Activated naive CD8-positive, alpha-beta T cell treated with anti-CD3 and anti-CD28 coated beads for 36 hours (primary cell): ENCODE measurements at places on chromosomes 11 and 22. TPM values are rescaled to one million over a fixed set of nuclear protein-coding genes. Genes with fewer than 3 reads are reported as not detected.

Gene VSIG2
- total RNA-seq = 0.31 TPM

Gene PAMR1
- not detected for total RNA-seq

DNA sequence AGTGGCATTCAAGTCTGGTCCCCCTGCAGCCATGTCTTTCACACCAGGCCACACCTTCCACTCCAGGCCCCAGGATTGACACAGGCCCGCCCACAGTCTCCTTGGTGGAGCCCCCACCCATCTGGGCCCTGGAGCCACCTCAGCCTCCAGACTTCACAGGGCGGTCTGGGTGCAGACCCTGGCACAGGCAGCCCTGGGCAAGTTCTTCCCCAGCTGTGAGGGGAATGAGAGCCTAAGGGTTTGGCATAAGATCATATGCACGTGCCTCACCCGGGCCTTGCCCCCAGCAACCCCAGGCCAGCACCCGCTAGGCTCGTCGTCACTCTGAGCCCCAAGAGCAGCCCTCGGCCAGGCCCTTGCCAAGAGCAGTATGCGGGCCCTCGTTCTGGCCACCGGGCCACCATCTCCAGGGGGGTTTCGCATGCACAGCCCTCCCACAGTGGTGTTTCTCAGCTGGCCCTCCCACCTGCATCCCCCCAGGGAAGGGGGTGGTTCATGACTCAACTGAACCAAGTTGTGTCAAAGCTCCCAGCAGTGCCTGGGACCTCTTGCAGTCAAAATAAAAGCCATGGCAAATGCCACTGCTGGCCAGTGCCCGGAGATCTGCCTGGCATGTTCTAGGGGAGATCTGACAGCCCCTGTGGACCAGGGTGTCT is 70.4 kb upstream of the KCNQ1OT1 start:
- peaks cover 3% of the 10 kb centered on the region for H3K36me3 ChIP-seq
- H3K4me1 ChIP-seq = peaks cover 22% of the 10 kb centered on the region
- H3K27ac ChIP-seq = no peak overlapping the region
- no peaks in the 10 kb centered on the region for H3K27me3 ChIP-seq
- no peak overlapping the region for H3K4me3 ChIP-seq

Gene H19
- total RNA-seq = not detected

Gene MLC1
- 1.5 TPM for total RNA-seq

- no peaks in the 10 kb centered on the region for H3K4me1 ChIP-seq
- peaks cover 14% of the 10 kb centered on the region for H3K27me3 ChIP-seq
- H3K4me3 ChIP-seq = no peak overlapping the region
- no peak overlapping the region for H3K27ac ChIP-seq
Measured at GRCh38 chr11:32131321-32131720, 40.4 kb downstream of the RCN1 start.

- H3K27me3 ChIP-seq = peaks cover 52% of the 10 kb centered on the region
- H3K4me3 ChIP-seq = no peak within 1 kb of the TSS
- no peak within 1 kb of the TSS for H3K27ac ChIP-seq
- H3K4me1 ChIP-seq = peaks cover 3% of the 10 kb centered on the region
- DNase-seq = no peak
Measured at GRCh38 chr11:111911563-111912401, at the start of gene CRYAB. Gene CRYAB (minus strand): TSS chr11:111911770. CDS start chr11:111911724, 46 bp downstream.

Gene ART1
- total RNA-seq = not detected

GRCh38 chr22:38704654-38705234 is 1.0 kb upstream of the GTPBP1 start:
- no peak for DNase-seq
- peak overlapping the region; percentile 85 for H3K4me3 ChIP-seq
- H3K27ac ChIP-seq = peak overlapping the region; percentile 96
- H3K36me3 ChIP-seq = peaks cover 31% of the 10 kb centered on the region
- peaks cover 44% of the 10 kb centered on the region for H3K4me1 ChIP-seq

- no peak overlapping the region for H3K27ac ChIP-seq
- no peaks in the 10 kb centered on the region for H3K4me1 ChIP-seq
- no peak overlapping the region for H3K4me3 ChIP-seq
- H3K27me3 ChIP-seq = no peaks in the 10 kb centered on the region
- H3K36me3 ChIP-seq = peaks cover 20% of the 10 kb centered on the region
- DNase-seq = no peak
Measured at GRCh38 chr11:17939542-17939941, 73.3 kb downstream of the SERGEF start.

DNA sequence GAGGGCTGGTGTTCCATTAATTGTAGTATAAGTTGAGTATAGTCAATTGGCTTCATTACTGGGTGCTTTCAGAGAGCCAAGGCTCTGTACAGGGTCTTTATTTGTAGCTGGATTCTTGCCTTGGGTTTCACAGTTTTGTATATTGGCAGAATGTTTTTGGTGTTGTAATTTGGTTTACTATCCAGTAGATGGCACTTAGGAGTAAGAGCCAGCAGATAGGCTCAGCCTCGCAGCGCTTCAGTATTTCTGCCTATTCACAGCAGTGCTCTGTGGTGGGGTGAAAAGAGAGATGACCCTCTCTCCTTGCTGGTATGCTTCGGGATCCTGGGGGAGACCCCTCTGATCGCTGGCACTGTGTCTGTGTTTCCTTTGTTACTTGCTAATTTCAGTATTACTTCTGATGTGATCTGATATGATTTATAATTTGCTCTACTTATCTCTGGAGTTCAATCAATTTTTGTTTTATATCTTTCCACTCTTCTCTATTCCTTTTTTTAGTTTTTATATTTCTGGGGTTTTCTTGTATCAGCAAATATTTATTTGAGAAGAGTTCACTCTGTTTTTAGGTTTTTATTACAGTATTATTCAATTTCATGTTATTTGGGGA is 52.2 kb downstream of the ANO5 start:
- peaks cover 25% of the 10 kb centered on the region for H3K27me3 ChIP-seq
- H3K27ac ChIP-seq = no peak overlapping the region
- H3K4me1 ChIP-seq = no peaks in the 10 kb centered on the region
- DNase-seq = peak; percentile 6

DNA sequence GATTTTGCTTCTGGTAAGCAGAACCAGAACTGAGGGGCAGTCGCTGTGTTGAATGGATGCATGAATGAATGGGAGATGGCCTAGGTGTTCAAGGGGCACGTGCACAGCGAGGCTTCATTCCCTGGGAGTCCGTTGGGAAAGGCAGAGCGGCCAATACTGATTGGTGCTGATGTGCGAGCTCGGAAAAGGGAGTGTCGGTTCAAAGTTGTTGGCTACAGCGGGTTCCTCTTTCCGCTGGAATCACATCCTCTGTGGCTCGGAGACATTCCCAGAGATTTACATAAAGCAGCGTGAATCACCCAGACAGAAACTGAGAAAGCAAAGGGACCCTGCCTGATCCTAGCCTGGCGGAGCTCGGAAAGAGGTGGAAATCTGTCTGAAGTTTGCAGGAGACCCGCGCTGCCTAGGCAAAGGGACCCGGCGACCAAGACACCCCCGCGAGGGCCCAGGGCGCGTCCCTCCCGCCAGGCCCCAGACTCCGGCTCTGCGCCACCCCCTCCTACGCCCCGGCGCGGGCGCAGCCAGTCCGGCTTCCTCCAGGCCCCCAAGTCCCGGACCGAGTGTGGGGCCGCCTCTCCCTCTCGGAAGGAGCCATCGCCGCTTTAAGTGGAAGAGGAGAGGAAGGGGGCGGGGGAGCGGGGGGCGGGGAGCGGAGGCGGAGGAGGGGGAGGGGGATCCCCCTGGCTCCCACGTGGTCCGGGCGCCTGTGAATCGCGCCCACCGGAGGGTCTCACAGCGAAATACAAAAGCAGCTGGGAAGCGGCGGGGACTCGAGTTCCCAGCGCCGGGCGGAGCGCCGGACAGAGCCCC is at the start of gene FJX1:
FJX1 (plus strand) TSS at position 774 of the 810 bp plus-strand sequence. CDS start 177 bp downstream, outside the sequence.
- no peaks in the 10 kb centered on the region for H3K36me3 ChIP-seq
- H3K4me3 ChIP-seq = peak within 1 kb of the TSS; percentile 66
- peaks cover 7% of the 10 kb centered on the region for H3K4me1 ChIP-seq
- peaks cover 64% of the 10 kb centered on the region for H3K27me3 ChIP-seq

DNA sequence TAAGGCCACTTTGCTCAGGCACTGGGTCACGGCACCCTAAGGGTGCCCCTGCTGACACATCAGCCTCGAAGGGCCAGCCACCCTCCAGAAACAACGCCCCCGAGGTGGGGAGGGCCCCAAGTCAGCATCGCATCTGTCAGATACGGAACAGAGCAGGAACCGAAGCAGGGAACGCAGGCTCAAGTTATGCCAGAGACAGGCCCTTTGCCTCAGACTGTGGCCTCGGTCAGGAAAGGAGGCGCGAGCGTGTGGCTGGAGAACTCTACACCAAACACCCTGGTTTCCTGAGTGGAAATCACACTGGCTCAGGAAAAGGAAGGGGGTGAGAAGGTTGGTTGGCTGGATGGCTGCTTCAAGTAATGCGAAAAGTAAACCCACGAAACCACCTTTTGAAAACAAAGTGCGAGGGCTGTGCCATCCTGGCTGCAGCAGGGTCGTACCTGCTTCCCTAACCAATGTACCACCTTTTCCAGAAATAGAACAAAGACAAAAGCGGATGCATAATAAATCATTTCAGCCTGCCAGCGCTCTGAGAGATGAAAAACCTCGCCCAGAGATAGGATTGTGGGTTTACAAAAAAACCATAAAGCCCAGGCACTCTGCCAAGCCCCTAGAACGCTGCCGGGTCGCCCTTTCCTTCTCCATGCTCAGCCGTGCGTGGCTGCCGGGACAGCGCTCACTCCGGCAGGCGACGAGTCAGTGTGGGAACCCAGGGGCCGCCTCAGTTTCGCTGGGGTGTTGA is 38.6 kb downstream of the TRMU start:
- H3K27ac ChIP-seq = no peak overlapping the region
- H3K36me3 ChIP-seq = peaks cover 5% of the 10 kb centered on the region
- H3K4me1 ChIP-seq = peaks cover 30% of the 10 kb centered on the region
- H3K27me3 ChIP-seq = peaks cover 13% of the 10 kb centered on the region

DNA sequence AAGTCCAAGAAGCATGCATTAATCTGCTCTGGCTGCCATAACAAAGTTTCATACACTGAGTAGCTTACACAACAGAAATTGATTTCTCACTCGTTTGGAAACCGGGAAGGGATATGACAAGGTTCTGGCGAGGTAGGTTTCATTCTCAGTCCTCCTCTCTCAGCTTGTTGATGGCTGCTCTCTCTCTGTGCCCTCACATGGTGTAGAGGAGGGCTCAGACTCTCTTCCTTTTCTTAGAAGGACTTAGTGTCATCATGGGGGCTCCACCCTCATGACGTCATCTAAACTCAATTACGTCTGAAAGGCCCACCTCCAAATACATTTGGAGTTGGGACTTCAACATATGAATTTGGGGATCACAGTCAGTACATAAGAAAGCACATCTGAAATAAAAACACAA is 18.6 kb downstream of the GLYATL1 start:
- H3K4me1 ChIP-seq = peaks cover 4% of the 10 kb centered on the region
- H3K27me3 ChIP-seq = no peaks in the 10 kb centered on the region
- H3K27ac ChIP-seq = no peak overlapping the region
- H3K36me3 ChIP-seq = no peaks in the 10 kb centered on the region

GRCh38 chr11:47946682-47947559 is 33.4 kb upstream of the PTPRJ start:
- H3K4me3 ChIP-seq = no peak overlapping the region
- peaks cover 28% of the 10 kb centered on the region for H3K4me1 ChIP-seq
- H3K27me3 ChIP-seq = no peaks in the 10 kb centered on the region
- H3K36me3 ChIP-seq = peaks cover 2% of the 10 kb centered on the region
- peak; percentile 37 for DNase-seq

Gene PRDM11
- total RNA-seq = 4.7 TPM

Gene SLC43A3
- total RNA-seq = 331 TPM

- no peak for DNase-seq
- no peaks in the 10 kb centered on the region for H3K4me1 ChIP-seq
- no peak overlapping the region for H3K27ac ChIP-seq
- H3K36me3 ChIP-seq = no peaks in the 10 kb centered on the region
- H3K4me3 ChIP-seq = no peak overlapping the region
Measured at GRCh38 chr22:32240461-32240860, 14.7 kb downstream of the SLC5A4 start.

Gene CCDC81
- total RNA-seq = 0.42 TPM

- DNase-seq = no peak
- H3K27me3 ChIP-seq = no peaks in the 10 kb centered on the region
- H3K27ac ChIP-seq = no peak overlapping the region
- H3K4me1 ChIP-seq = no peaks in the 10 kb centered on the region
- H3K36me3 ChIP-seq = no peaks in the 10 kb centered on the region
- no peak overlapping the region for H3K4me3 ChIP-seq
Measured at GRCh38 chr11:46729110-46730027, 10.4 kb downstream of the F2 start.

DNA sequence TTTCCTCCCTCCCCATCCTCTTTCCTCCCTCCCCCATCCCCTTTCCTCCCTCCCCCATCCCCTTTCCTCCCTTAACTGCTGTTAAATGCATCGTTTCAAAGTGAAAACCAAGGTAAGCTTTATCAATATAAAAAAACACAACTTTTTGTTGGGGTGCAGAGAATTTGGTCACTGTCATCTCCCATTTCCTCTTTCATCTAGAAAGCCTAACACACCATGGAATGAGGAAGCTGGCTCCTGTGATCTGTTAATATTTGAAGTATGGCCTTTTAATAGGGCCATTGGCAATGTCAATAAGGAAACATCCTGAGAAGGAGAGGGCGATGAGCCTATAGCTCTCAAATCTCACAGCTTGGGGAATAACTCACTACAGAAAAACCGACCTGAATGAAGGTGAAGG is 7.0 kb downstream of the EXPH5 start:
- no peak overlapping the region for H3K27ac ChIP-seq
- H3K4me3 ChIP-seq = no peak overlapping the region
- H3K27me3 ChIP-seq = no peaks in the 10 kb centered on the region

- peak; percentile 77 for DNase-seq
- peaks cover 21% of the 10 kb centered on the region for H3K4me1 ChIP-seq
- H3K36me3 ChIP-seq = peaks cover 3% of the 10 kb centered on the region
- H3K27me3 ChIP-seq = peaks cover 7% of the 10 kb centered on the region
- peak overlapping the region; percentile 73 for H3K4me3 ChIP-seq
Measured at GRCh38 chr11:64745521-64746328, 1.8 kb upstream of the RASGRP2 start.

DNA sequence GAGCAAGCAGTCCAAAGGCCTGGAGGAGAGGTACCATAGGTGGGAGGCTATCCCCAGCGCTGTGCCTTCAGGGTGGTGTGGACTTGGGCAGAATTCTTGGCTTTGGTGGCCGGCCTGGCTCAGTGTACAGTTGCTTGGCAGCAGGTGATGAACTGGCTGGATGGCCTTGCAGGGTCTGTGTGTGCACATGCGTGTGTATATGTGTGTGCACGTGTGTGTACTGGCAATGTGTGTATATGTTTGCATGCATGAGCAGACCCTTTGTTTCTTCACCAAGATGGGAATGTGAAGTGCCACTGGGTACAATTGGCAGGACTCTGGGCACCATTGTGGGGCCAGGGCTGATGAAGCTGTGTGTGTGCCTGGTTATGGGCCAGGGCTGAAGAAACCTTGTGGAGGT is 53.0 kb downstream of the CEP164 start:
- H3K36me3 ChIP-seq = peaks cover 4% of the 10 kb centered on the region
- H3K4me1 ChIP-seq = no peaks in the 10 kb centered on the region
- H3K27ac ChIP-seq = no peak overlapping the region
- DNase-seq = no peak

Gene TCP11L1
- total RNA-seq = 15.0 TPM

DNA sequence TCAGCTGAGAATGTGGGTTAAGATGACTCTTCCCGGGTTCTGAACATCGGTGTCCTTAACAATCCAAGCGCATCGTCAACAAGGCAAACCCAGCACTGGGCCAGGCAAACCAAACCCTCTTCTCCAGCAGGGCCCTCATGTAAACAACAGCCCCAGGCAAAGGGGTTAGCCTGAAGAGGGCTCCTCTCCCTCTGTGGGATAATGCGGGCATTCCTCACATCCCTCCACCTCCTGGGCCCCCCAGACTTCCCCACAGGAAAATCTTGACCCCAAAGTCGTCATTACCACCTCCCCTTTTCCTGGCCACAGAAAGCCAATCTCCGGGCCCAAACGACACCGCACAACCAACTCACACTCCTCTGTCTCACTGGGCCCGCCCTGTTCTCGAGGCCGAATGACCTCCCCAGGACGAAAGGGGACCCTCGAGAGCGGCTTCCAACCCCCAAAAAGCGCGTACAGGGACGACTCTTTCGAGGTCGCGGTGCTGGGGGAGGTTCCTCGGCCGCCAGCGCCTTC is 566 bp downstream of the DDB1 start:
- DNase-seq = no peak
- peak overlapping the region; percentile 99 for H3K27ac ChIP-seq
- no peaks in the 10 kb centered on the region for H3K27me3 ChIP-seq
- peak overlapping the region; percentile 95 for H3K4me3 ChIP-seq
